RPMI8226 (cell line): ENCODE measurements at places on chromosomes 7 and 10.
A peak's percentile ranks its signal among the peaks of the same experiment; 100 is the strongest.

DNA sequence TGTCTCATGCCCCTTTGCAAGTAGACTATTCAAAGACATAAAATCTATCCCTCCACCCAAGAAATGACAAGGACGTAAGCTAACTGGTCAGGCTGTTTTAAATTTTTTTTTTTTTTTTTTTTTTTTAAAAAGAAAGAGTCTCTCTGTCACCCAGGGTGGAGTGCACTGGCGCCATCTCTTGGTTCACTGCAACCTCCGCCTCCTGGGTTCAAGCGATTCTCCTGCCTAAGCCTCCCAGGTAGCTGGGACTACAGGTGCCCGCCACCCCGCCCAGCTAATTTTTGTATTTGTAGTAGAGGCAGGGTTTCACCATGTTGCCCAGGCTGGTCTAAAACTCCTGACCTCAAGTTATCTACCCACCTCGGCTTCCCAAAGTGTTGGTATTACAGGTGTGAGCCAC, 11.2 kb downstream of the TRA2A start:
- DNase-seq, result peak; percentile 20

- no peak for DNase-seq
These were observed 9.3 kb upstream of the EN2 start for GRCh38 chr7:155448632-155449007.

GRCh38 chr7:150420987-150421674, 29.3 kb upstream of the GIMAP8 start:
- peak; percentile 92 for DNase-seq

DNA sequence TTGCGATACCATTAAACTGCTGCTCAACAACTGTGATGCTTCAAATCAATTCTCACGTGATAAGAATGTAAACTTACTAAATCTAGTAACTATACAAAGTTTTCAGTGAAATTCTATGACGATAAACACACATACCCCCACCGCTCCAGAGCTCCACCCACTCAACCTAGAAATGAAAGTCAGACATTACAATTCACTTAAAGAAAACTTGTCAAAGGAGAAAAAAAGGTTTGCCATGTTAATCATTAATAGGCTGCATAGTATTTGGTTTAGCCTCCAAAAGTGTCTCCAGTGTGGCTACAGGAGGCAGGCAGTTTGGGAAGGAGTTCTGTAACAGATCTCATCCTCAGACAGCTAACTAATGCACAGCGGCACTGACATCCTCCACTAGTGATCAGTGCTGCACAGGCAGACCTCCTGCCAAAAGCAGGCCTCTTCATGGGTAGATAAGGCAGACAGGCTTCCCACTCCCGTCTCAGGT, 3.1 kb downstream of the HERPUD2 start:
- no peak for DNase-seq

DNA sequence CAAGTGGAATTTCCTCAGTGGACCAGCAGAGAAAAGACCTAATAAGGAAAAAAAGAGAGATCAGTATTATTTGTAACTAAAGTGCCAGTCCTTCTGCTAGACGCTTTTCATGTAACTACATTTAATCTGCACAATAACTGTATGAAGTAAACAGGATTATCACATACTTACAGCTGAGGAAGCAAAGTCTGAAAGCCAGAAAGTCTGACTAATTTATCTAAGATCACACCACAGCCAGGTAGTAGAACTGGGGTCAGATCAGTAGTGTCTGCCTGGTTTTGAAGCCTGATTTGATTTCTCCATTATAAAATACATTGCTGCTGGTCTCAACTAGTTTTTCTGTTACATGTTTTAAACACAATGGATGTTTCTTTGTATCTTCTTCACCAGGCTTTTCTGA, 69.2 kb downstream of the PODXL start:
- no peak for DNase-seq

GRCh38 chr7:5452937-5453540, 29.4 kb upstream of the TNRC18 start:
- DNase-seq, result no peak

DNA sequence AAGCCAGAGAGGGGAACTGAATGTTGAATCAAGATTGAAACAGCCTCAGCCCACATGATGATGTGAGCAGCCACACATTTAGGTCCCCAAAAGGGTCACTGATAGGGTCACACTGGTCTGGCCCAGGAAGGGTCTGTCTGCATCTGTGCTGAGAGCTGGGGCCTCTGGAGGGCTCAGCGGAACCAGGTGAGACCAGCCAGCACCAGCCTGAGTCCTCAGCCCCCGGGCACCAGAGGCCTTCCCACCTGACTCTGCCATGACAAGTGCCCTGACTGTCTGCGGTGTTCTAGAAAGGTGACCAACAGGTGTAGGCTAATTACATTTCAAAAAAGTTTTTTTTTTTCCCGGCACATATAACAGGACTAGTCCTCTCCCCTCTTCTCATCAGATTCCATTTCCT, 76.2 kb downstream of the WDR11 start:
- no peak for DNase-seq

DNA sequence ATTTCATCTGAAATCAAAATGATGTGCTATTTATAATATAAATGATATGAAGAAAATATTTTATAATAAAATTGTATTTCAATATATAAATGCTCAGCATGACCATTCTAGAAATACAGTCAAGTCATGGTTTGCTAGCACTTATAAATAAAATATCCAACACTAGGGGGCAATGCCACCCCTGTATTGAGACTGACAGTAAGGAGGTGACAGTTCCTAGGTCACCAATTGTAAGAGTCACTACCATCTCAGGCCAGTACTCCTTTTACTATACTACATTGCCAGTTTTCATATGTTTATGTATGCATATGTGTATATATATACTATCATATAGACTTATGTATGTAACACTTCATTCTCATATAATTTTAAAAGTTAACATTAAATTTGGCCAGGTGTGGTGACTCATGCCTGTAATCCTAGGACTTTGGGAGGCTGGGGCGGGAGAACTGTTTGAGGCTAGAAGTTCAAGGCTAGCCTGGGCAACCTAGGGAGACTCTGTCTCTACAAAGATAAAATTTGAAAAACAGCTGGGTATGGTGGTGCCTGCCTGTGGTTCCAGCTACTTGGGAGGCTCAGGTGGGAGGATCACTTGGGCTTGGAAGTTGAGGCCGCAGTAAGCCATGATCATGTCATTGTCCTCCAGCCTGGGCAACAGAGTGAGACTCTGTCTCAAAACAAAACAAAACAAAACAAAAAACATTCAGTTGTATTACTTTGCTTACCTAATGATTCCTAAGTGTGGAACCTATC, 2.4 kb upstream of the CNOT4 start:
- peak; percentile 88 for DNase-seq

- no peak for DNase-seq
These were observed 522.4 kb downstream of the PARD3 start for GRCh38 chr10:34292675-34293074.

DNA sequence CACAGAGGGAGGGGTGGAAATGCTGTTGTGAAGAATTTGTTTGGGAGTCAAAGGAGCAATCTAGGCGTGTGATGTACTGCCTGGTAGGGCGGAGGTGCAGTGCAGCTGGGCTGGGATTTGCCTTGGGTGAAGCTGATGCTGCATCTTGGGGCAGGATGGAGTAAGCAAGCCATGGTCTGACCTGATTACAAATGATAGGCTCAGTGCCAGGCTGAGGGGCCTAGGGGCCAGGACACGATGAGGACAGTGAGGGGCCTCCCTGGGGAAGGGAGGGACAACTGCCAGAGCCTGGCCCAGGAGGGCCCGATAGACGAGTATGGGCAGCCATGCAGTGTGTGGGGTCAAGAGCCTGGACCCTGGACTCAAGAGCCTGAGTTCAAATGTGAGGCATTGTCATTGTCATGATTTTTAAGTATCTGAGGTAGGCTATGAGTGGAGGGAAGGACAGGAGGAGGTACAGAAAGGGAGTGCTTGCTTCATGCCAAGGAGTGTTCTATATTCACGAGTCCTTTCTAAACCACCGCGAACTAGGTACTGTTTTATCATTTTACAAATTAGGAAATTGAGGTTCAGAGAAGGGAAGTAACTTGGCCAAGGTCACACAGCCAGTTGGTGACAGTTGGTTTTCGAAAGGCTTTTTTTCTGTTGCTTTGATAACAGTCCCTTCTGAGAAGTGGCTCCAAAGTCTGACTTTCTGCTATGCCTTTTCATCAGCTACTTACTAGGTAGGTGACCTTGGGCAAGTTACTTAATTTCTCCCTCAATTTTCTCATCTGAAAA, 29.7 kb downstream of the HIF1AN start:
- DNase-seq, result no peak

DNA sequence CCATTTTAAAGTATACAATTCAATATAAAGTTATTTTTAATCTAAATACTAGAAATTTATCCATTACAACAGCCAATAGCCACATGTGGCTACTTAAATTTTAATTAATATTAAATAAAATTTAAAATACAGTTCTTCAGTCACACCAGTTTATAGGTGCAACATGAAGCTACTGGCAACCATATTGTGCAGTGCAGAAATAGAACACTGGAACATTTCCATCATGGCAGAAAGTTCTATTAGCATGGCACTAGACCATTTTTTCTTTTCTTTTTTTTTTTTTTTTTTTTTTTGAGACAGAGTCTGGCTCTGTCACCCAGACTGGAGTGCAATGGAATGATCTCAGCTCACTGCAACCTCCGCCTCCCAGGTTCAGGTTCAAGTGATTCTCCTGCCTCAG, 5.2 kb upstream of the ASCC1 start:
- DNase-seq, result no peak

DNA sequence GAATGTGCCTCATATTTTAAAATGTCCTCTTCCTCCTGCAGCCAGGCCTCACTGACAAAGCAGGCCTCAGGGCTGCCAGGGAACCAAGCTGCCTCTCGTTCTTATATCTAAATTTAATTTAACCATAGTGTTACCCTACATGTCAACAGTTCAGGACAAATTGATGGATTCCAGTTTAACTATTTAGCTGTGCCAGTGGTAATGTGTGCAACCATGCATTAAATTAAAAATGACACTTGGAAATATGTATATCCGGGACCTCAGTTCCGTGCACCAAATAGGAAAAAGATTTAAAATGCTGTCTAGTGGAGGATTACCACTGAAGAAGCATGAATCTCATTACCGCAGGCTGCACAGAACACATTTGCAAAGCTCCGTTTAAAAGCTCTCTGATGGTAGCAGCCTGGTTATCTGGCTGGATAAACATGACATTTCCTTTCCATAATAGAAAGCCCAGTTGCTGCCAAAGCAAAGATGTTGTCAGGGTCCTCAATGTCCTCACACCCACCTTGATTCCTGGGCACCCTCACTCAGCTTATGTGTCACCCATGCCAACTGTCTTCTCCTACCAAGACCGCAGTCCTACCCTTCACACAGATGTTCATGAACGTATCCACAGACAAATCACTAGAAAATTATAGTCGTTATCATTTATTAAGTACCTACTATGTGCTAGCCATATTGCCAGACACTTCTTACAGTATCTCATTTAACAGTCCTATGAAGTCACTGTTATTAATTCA, 73.3 kb upstream of the FRMD4A start:
- no peak for DNase-seq

DNA sequence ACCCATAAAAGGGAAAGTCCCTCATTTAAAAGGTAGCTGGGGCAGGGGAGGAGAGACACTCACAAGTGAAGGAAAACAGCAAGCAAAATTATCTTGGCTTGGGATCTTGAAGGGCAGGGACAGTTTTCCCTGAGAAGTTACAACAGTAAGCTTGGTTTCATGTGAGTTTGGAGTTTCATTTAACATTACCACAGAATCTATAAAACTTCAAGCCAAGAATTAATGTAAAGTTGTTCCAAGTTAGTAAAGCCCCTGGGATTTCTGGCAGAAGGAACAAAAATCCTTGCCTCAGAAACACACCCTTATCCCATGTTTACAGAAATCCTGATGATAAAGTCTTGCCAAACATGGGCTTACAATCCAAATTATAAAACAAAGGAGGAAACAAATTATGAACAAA, 19.2 kb downstream of the CRPPA start:
- no peak for DNase-seq

GRCh38 chr7:30237271-30237695, 47.1 kb upstream of the ZNRF2 start:
- peak; percentile 100 for DNase-seq

- DNase-seq, result no peak
These were observed 452.6 kb downstream of the SUGCT start for GRCh38 chr7:40587419-40587818.

DNA sequence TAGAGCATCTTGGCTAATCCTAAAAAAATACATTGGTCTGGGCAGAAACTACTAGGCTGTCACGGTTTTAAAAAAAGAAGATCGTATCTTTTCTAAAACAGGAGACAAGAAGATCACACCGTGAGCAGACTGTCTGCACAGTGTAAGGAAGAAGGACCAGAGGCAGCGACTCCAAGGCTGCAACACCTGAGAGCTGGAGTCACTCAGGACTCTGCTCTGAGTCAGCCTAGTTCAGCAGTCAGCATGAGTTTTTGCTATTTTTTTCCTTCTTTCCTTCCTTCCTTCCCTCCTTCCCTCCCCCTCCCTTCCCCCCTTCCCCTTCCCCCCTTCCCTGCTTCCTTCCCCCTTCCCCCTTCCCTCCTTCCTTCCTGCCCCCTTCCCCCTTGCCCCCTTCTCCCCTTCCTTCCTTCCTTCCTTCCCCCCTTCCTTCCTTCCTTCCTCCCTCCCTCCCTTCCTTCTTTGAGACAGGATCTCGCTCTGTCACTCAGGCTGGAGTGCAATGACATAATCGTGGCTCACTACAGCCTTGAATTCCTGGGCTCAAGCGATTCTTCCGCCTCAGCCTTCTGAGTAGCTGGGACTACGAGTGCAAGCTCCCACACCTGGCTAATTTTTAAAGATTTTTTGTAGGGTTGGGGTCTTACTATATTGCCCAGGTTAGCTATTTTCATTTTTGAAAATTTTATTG, 24.4 kb downstream of the BAG3 start:
- DNase-seq, result no peak

GRCh38 chr7:127881564-127881963, 149.7 kb downstream of the LRRC4 start:
- no peak for DNase-seq

DNA sequence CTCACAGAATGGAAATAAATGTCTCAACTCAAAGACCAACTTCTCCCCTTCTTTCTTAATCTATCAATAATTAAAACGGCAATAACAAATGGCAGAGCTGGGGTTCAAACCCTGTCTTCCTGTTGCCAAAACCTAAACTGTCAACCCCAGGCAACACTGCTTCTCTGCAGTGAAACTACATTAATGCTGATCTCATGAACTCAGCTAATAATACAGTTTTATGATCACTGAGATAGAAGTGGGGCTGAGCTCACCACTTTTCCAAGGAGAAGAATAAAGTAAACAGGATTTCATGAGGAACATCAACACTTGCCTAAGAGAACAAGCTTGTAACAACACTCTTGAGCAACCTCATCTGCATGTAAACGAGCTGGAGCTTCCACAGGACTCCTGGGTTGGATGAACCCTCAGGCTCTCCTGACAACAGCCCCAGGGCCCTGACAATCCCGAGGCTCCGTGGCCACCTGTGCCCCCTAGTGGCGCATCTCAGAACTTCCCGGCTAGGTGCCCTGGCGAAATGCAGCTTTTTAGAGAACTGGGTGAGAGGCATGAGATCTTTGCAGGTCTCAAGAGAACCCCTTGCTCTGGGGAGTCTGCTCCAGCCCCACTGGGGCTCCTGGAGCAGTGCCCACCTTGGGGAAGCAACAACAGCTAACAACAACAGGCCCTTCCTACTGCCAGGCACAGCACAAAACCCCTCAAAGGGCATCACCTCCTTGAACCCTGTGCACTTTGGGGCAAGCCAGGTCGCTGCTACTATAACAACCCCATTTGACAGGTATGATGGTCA, 169.3 kb downstream of the SH3PXD2A start:
- DNase-seq, result peak; percentile 65

- peak; percentile 15 for DNase-seq
These were observed at the start of gene STEAP2 for GRCh38 chr7:90211391-90212148. TSS of gene STEAP2 (plus strand) at chr7:90211740. CDS start at chr7:90225083, 13,343 bp downstream.
